EH (cell line): ENCODE measurements at places on chromosomes 7 and 10.

DNA sequence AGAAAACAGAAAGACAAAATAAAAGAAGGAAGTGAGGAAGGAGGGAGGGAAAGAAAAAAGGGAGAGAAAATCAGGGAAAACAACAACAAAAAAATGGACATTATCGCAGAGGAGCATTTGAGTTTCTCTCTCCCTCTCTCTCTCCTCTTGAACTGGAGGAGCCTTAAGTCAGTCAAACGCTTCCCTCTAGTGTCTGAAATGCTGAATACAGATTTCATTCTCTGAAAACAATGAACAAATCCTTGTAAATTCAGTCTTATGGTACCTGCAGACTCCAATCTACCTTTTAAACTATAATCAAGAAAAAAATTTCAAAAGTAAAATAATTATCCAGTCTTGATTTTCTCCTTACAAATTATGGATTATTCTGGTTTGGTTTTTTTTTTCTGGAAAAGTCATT, 89.2 kb upstream of the PFKP start:
- peak; percentile 64 for DNase-seq

DNA sequence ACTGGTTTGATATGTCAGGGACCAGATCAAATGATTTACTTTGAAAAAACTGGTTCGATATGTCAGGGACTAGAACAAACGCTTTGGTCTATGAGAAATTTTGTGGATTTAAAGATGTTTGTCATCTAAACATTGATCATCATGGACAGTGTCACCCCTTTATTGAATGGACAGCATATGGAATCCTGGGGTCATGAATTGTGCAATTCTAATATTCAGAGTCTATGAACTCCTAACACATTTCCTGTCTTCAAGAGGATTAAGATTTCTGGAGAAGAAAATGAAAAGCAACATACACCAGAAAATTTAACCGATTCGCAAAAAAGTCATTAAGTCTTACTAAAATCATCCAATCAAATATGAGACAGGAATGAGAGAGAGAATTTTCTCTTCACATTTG, 106.4 kb upstream of the FAM133B start:
- DNase-seq: no peak

GRCh38 chr7:18320971-18321567, 174.5 kb upstream of the HDAC9 start:
- peak; percentile 55 for DNase-seq

- peak; percentile 3 for DNase-seq
These were observed 75.4 kb upstream of the PDSS1 start for GRCh38 chr10:26621889-26622711.

DNA sequence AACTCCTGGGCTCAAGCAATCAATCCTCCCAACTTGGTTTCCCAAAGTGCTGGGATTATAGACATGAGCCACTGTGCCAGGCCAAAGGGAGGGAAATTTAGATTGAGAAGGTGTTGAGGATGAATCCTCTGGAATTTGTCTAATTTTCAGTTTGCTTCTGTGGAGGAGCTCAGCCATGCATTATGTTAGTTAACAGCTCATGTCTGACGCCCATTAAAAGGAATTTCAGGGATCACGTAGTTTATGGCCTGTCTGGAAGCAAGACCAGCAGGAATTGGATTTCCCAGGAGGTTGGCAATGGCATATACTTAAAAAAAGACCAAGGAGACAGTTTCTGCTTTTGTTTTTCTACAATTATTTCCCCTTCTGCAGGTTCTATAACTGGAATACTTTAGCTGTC, 165.7 kb downstream of the OTUD1 start:
- DNase-seq: no peak
